Stimulated activated CD4-positive, alpha-beta T cell treated with anti-CD3 and anti-CD28 coated beads, Interleukin-2, amount 100 ng/mL, for 24 hours (primary cell): ENCODE measurements at places on chromosomes 1 and 21.

GRCh38 chr1:229004066-229004833 lies 266.7 kb upstream of the RAB4A start:
- DNase-seq = no peak

DNA sequence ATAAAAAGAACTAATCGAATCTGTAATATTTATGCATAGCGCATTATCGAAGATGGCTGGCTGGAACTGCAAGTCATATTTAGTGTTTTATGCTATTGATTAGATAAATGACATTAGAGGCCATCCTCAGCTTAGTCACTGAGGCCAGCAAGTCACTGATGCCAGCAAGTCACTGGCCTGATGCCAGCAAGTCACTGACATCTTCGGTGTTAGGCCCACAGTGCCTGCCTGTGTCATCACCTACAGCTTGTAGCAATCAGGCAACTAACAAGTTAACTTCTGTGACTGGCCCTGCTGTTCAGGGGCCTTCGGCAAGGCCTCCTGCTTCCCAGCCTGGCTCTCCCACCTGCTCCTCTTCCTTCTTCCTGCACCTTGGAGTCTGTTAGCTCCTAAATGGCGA lies 65.6 kb upstream of the SCCPDH start:
- no peak for DNase-seq

DNA sequence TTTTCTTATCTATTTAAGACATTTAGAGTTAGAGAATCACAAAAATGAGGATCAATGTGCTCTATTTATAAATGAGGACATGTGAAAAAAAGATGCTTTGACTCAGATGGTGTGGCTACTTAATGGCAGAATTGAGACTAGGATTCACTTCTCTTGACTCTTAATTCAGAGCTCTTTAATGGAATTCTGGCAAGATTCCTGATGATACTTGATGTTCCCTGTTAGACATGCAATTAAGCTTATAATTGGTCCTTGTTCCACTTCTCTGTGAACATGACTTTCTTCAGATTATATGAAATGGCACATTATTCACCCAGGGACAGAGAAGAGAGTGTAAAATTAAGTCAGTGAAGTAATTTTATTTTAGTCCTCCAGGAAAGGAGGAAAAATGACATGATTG lies 165.3 kb downstream of the LRRC7 start:
- no peak for DNase-seq

DNA sequence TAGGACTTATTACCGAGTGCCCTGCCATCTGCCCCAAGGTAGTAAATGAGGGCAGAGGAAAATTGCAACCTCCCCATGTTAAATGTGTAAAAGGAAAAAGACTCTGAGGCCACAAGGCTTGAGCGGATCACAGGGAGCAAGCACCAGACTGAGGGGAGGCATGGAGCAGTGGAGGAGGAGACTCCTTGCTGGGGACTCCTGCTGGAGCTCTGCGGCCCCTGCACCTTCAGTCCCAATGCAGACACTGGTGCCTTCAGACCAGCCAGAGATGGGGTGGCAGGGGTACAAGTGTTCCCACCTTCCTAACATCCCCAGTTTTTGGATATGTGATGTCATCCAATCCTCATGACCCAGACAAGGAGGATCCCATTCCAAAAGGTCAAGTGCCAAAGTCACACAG lies 128.4 kb upstream of the NGF start:
- no peak for DNase-seq

GRCh38 chr1:160733898-160734297 lies 5.1 kb upstream of the SLAMF7 start:
- no peak for DNase-seq

- no peak for DNase-seq
Observed at GRCh38 chr1:184956999-184957700, 17.2 kb downstream of the NIBAN1 start.

GRCh38 chr21:41825216-41825615 lies 53.9 kb downstream of the PRDM15 start:
- DNase-seq = no peak

GRCh38 chr1:31798433-31799195 lies 17.2 kb downstream of the SPOCD1 start:
- peak; percentile 51 for DNase-seq

GRCh38 chr21:41597227-41597626 lies 89.3 kb upstream of the TMPRSS2 start:
- no peak for DNase-seq

DNA sequence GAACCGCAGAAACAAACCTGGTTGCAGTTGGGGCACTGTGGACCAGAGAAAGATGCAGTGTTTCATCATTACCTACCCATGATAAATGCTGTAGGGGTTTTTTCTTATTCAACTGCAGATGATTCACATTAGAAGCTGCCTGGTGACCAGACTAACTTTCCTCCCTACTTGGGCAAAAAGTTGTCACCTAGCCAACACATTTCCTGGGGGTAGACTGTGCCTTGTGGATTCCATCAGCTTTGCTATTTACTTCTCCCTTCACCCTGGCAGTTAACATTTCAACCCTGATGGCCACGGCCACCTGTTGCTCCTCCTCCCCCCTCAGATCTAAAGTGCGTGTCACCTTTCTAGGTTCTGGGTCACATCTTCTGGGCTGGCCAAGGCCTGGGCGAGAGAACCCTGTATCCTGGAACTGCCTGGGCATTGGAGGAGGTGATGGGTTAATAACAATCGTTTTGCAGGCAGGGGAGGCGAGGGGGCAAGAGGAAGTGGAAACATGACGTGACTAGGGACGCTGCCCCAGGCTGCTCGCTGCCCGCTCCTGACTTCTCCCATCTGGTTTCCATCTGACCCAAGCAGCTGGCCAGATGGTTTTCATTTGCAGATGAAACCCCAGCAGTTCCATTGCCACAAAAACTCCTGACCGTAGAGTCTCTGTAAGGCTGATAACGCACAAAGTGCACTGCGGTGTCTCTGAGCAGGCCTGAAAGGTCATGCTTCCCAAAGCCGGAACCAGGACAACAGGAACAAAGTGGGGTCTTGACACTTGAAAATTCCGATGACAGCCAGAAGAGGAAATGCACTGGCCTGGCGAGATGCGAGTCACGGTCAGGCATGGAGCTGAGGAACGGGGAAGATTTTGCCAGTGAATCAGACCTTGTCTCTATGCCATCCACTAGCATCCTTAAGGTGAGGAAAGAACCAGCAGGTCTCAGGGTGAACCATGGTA lies 36.6 kb downstream of the CAPZB start:
- no peak for DNase-seq

GRCh38 chr1:84624876-84625275 lies 50.6 kb upstream of the CTBS start:
- DNase-seq = no peak

GRCh38 chr1:19786988-19787423 lies 12.7 kb downstream of the TMCO4 start:
- DNase-seq = no peak

- DNase-seq = no peak
Observed at GRCh38 chr1:91601554-91602376, 101.1 kb downstream of the CDC7 start.

GRCh38 chr1:236760480-236760879 lies 34.6 kb upstream of the MTR start:
- no peak for DNase-seq

GRCh38 chr1:225347123-225347683 lies 80.6 kb downstream of the LBR start:
- DNase-seq = no peak

DNA sequence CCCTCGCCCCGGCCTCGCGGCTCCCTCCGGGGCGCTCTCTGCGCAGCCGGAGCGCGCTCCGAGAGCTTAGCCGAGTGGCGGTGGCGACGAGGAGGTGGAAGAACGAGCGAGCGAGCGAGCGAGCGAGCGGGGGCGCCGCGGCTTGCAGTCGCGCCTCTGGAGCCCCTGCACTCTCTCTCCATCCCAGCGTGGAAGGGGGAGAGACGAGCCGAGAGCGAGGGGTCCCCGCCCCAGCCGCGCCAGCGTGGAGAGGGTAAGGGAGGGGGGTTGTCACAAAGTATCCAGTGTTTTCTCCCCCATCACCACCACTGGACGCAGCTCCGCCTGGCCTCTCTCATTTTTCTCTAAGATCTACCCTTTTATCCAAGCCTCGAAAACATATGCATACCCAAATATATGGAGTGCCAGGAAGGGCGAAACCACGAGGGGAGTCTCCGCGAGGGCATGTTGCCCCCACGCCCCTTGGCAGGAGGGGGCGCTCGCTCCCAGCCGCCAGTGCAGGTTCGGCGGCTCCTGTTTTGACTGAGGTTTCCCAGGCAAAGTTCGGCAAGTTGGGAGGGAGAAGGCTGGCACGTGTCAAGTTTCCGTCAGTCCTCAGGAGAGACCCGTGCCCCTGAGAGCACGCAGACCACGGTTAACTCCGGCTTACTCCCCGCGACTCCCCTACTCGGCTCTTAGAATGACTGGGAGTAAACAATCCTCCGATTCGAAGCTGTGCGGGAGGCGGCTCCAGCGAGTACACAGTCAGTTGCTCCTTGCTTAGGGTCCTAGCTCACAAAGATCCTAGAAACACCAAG lies 569 bp upstream of the DAB1 start:
- DNase-seq = peak; percentile 21

DNA sequence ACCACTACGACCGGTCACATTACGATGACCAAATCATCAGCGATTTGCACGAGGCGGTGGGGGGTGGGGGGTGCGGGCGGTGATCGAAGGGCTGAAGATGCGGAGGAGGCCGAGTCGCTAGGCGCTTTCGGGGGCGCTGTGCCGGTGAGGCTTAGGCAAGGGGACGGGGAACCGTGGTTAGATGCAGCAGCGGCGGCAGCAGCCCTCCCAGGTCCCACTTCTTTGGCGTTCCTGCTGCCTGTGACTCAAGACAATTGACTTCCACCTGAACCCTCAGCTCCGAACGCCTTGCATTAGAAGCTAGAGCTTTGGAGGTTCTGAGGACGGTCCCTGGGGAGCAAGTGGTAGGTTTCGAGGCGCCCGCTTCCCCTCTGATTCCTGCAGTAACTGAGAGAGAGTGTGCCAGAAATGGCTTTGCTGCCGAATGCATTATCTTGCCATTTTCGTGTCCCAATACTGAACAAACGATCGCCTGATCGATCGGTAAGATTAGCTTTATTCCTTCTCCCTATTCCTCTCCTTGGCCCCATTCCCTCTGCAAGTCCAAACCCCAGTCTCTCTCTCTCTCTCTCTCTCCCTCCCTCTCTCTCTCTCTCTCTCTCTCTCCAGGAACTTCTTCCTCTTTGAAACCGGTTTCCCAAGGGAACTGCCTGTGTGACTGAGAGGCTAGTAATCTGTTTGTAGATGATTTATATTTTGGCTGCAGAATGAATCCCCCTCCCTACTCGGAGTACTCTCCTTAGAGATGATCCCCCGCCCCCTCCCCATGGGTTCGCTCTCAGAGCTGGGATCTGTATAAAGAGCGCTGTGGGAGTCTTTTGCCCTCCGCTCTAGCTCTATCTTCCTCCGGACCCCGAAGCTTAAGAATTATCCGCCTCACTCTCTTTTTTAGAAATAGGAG lies 735 bp upstream of the BRINP3 start:
- DNase-seq = no peak

- DNase-seq = no peak
Observed at GRCh38 chr1:201617157-201617556, 78.2 kb downstream of the NAV1 start.

DNA sequence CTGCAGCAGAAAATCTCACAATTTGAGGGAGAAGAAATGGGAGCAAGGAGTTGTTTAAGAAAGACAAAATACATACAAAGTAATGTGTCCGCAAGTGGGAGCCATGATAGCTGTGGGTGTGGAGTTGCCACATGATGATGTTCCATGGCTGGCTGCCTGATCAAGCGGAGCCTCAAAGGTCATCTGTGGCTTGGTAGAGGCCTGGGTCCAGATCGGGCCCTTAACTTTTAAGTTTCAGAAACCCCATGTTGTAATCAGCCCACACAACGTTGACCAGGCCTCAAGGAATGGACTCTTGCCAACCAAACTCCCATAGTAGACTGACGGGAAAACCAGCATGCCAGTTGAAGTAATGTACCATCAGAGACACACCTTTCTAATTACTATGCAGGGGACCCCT lies 64.7 kb upstream of the ANGPTL1 start:
- DNase-seq = no peak
